ENCODE measurements at places on chromosomes 2 and 18. TPM values are rescaled to one million over a fixed set of nuclear protein-coding genes. Genes with fewer than 3 reads are reported as not detected.
A peak's percentile ranks its signal among the peaks of the same experiment; 100 is the strongest.

- no peaks in the 10 kb centered on the region for H3K4me1 ChIP-seq
- DNase-seq: no peak
- peaks cover 10% of the 10 kb centered on the region for H3K36me3 ChIP-seq
These were observed 34.4 kb upstream of the RPL37A start for GRCh38 chr2:216464104-216464720.

DNA sequence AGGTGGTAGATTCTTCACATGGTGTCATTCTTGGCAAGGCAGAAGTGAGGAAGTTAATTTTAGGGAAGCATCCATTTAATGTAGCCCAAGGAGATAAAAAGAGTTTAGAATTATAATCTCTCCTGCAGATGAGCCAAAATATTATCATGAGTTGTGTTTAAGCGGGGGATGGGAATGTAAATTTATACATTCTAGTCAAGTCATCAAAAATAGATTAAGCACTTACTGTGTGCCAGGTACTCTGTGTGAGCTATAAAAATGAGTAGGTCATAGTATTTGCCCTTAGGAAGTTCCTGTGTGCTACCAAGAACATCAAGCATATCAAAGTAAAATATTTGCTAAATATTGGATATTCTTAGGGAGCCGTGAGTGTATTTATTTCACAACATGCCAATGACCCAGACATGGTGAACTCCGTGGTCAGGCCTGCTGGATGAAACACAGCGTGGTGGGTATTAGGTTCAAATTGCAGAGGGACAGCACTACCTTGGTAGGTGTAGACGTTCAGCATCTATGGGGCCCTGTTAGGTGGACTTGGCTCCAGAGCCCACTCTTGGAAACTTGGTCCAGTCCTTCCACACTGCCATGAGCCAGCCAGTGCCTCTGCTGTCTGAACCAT lies 37.4 kb downstream of the MEIS1 start:
- H3K27me3 ChIP-seq: peaks cover 2% of the 10 kb centered on the region
- no peaks in the 10 kb centered on the region for H3K36me3 ChIP-seq
- no peaks in the 10 kb centered on the region for H3K4me1 ChIP-seq
- no peak overlapping the region for H3K27ac ChIP-seq
- no peak overlapping the region for H3K4me3 ChIP-seq

DNA sequence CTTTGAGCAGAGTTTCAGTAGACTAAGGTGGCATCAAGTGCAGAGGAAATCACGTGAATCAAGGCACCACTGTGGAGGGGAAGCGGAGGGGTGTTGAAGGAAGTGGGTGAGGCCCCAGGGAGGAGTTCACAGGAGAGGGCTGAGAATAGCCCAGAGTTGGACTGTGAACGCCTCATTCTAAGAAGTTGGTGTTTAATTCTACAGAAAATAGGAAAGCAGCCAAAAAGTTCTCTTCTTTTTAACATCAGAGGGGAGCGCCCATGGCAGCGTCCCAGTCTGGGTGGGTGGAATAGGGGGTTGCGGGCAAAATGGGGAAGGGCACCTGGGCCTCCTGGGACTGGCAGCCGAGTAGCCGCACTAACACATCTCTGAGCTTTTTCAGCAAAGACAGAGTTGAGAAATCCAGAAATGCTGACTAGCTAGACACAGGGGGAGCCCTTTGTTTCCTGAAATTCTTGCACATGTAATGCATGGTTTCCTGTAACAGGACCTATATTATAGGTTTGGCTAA lies 97.0 kb downstream of the NEB start:
- H3K27ac ChIP-seq: peak overlapping the region; percentile 87
- no peaks in the 10 kb centered on the region for H3K27me3 ChIP-seq

Gene RAMP1
- 0.30 TPM for total RNA-seq

Gene MARCO
- total RNA-seq: not detected

Data from activated CD4-positive, alpha-beta T cell treated with anti-CD3 and anti-CD28 coated beads for 36 hours (primary cell).